Aortic smooth muscle cell (primary cell): ENCODE measurements at places on chromosomes 5 and 9. TPM values are rescaled to one million over a fixed set of nuclear protein-coding genes. Genes with fewer than 3 reads are reported as not detected.

ROR2 gene
- total RNA-seq, result 0.13 and 0.62 TPM in 2 replicates

RETREG1 gene
- 1.1 and 1.6 TPM in 2 replicates for total RNA-seq

GPSM1 gene
- 41.7 and 50.7 TPM in 2 replicates for total RNA-seq

IL13 gene
- not detected in 2 replicates for total RNA-seq

SURF4 gene
- 382 and 497 TPM in 2 replicates for total RNA-seq
